ENCODE measurements at places on chromosomes 7 and 10.
A peak's percentile ranks its signal among the peaks of the same experiment; 100 is the strongest.

DNA sequence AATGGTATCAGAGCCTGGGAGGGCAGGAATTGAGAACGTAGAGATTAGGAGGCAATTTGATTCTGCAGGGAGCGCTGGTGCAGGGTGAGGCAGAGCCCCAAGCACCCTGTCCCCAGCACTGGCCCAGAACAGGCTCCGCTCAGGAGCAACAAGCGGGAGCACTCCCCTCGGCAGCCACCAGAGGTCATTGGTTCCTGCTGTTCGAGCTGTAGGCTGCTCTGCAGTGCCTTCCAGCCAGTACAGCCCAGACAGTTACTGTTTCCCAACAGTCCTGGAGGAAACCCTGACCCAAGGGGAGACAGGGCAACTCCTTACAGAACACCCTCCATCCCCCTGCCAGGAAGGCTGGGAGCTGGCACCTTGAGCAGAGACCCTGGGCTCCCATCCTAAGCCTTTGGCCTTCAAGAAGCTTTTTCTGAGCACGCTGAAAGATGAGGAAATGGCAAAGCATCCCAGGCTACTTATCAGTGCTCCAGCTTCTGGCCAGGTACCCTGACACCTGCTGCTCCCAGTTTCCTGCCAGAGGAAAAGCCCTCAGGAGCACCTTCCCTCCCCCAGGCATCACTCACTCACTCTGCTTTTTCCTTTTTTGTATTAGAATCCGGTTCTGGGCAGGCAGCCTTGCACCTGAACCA, 71.2 kb upstream of the EFCAB10 start:
- peak; percentile 83 for DNase-seq

- DNase-seq: no peak
Observed at GRCh38 chr10:70966646-70967553, 78.5 kb upstream of the PCBD1 start.

DNA sequence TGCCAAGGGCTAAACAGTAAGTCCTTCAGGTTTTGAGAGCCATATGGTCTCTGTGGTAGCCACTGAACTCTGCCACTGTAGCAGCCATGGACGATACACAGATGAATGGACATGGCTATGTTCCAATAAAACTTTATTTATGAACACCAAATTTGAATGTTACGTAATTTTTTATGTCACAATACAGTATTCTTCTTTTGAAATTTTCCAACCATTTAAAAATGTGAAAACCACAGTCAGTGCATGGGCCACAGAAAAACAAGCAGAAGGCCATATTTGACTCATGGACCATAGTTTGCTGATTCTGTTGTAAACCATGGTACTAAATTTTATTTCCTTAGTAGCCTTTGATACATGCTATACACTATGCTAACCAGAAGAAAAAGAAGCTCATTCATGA, 361.8 kb downstream of the MAGI2 start:
- DNase-seq: no peak

- peak; percentile 52 for DNase-seq
Observed at GRCh38 chr7:27205325-27206280, 5.7 kb upstream of the HOXA13 start.

DNA sequence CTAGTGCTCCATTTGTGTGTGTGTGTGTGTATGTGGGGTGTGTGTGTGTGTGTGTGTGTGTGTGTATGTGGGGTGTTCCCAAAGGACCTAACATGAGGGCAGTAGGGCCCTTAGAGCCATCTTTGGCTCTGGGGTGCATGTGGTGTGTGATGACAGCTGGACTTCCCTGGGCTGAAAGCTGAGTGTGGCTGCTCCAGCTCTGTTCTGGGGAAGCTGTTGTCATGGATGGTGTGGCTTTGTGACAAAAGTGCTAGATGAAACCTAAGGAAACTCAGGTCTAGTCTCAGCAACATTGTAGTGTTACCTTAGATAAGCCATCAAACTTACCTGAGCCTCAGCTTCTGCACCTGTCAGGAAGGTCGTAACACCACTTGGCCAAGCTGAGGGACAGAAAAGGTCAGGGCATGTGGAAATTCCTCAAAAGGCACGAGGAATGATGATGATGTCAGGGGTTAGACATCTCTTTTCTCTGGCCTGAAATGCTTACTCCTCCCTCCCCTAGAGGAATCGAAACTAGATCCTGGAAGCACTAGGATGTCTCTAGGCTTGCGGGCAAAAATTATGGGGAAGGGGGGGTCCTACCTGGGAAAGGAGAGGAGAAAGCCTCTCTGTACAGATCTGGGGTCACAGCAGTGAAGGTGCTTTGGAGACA, 115.4 kb downstream of the RPS24 start:
- no peak for DNase-seq

DNA sequence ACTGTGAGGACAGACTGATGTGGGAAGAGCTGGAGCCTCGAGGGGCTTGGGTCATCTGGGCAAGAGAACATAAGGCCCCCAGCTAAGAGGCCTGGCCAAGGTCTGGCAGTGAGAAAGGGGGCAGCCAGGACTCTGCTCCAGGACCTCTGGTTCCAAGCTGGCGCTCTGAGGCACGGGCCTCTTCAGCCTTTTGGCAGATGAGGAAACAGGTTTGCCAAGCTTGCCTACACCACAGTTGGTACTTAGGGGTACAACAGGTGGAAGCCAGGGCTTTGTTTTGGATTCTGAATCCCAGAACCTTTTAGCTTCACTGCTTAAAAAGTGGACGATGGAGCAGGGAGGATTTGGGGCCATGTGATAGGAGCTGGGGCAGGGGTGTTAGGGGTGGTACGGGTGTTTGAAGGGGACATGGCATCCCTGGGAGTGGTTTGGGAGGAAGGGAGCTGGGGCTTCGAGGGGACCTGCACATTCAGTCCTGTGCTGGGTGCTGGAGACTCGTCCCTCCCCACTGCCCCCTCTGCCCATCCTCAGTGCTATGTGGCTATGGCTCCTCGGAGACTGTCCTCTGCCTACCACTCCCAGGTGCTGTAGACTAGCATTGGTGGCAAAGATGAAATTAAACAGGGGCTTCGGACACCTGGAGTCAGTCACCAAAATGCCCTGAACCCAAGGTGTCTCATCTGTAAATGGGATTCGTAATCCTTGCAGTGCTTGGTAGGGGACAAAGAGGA, 30.3 kb downstream of the ZNF775 start:
- no peak for DNase-seq

DNA sequence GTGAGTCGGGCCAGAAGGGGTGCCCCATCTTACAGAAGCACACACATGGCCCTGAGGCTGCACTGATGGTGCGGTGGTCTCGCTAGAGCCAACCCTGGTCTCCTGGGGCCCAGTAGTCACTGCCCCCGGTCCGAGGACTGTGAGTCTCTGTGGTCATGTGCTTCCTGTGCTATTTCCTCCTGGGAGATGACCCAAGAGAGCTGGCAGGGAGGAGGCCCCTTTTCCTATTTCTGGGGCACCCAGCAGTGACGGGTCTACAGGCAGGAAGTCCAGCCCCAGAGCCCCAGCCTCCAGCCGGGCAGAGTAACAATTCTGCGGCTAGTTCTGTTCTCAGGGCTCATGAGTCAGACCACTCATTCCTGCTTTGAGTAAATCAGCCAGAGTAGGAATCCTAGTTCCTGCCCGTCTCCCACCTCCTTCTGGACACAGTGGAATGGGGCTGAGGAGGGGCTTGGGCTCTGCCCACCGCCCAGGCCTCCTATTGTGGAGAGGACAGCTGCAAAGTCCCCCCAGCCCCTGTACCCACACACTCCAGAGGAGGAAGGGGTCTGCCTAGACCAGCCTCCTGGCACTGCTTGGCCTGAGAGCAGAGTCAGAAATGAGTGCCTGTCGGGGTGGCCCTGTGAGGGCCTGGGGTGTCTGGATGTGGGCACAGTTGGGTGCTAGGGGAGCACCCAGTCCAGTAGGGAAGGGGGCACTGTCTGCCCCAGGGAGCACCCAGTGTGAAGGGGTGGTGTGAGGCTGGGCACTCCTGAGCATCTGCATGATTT, 80.5 kb upstream of the PPIF start:
- no peak for DNase-seq

DNA sequence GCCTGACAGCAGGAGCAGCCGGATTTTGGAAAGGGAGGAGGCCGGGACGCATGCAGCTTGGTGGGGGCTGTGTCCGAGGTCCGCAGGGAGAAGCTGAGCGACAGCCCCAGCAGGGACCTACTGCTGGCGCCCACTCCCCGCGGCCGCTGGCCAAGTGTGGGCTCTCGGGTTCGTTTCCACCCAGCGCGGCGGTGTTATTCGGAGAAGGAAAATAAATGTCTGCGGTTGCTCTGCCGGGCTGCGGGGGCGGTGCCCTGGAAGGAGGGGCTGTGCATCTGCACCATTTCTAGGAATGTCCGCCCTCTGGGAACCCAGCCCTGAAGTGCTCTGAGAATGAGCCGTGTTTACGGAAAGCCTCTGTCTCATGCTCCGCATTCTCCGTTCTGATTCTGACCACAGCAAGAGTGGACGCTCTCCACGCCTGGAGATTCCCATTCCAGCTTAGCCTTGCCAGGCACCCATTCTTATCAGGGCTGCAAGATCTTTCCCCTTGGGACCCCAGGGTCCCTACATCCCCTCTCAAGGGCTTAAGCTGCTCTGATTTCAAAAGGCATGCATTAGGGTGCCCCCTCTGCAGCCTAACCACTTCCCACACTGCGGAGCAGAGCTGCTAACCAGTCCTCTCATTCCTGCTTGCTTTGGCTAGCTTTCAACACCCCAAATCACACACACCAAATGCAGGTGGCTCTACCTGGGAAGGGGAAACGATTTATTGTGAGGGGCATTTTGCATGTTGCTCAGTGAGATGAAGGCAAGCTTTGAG, 256.6 kb upstream of the GLI3 start:
- no peak for DNase-seq

DNA sequence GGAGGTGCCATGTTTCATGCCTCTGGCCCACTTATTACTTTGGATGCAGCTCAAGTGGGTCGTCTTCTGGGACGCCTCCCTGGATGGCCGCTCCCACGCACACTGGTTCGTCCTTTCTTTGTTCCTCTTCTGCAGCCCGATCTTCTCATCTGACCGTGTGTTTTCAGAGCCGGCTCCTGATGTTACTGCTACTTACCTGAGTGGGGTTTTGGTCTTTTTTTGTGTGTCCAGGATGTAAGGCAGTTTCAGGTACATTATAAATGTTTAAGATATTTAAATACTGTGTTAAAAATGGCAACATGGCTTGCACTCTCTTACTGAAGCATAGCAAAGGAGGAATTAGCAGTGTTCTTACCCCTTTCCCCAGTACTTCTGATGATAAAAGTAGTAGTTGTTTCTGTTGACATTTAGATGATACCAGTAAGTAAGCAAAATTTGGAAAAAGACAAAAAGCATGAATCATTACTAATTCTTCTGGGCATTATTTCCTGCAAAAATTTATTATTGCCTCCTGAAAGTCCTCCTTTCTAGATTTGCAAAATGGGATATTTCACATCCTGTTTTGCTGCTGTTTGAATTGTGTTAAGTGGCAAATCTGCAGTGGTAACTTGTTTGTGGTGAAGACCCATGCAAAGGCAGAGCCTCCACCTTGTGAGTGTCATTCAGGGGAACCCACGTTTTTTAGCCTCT, 59.4 kb downstream of the SHH start:
- DNase-seq: no peak

- no peak for DNase-seq
Observed at GRCh38 chr7:23955145-23955544, 245.1 kb downstream of the STK31 start.

- no peak for DNase-seq
Observed at GRCh38 chr10:130660266-130660665, 524.1 kb downstream of the GLRX3 start.

- DNase-seq: no peak
Observed at GRCh38 chr7:112635742-112636141, 154.5 kb downstream of the TMEM168 start.

DNA sequence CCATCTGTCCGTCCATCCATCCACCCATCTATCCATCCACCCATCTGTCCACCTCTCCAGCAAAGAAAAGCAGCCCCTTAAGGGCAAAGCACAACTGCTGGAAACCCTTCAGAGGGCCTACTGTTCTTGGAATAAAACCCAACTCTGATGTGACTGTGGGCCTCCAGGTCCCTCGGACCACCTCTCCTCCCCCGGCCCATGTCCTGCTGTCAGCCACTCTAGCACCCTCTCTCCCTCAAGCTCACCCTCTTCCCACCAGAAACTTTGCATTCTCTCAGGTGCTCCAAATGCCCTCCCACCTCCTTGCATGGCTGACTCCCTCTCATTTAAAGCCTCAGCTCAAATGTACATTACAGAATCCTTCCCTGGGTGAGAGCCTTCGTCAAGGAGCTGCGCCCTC, 110.3 kb downstream of the ARHGAP22 start:
- DNase-seq: peak; percentile 26

- no peak for DNase-seq
Observed at GRCh38 chr7:130084037-130084875, 13.9 kb downstream of the KLHDC10 start.

DNA sequence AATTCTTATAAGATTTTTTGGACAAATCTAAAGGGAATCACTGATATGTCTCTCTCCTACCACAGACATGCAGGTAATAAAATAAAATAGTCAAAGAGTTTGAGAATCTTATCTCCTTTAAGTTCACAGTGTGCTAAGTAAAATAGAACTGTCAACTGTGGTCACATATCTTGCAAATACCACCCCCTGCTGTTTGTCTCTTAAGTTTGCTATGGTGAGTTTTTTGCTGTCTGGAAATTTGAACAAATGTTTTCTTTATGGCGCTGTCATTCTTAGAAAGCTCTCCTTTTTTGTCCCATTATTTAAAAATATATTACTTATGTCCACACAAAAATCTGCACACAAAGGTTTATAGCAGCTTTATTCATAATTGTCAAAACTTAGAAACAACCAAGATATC, 19.6 kb downstream of the GIMAP5 start:
- no peak for DNase-seq

- DNase-seq: no peak
Observed at GRCh38 chr7:12801107-12801506, 113.7 kb downstream of the ARL4A start.

DNA sequence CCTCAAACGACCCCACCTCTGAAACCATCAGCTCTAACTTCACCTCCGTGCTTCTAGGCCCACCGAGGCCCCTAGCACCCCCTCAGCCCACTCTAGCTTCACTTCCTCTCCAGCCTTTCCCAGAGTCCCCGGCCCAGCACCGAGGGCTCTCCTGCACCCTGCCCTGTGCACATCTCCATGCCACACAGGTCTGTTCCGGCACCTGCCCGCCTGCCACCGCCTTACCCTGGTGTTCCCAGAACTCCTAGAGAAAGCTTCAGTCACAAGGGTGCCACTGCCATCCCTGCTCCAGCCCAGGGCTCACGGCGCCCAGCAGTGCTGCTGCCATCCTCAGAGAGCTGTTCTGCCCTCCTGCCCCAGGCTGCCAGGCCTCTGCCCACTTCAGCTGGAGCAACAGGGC, 61.3 kb upstream of the INSIG1 start:
- DNase-seq: no peak

GRCh38 chr7:68309806-68310205, 1288.5 kb upstream of the AUTS2 start:
- no peak for DNase-seq
